DMS79 (cell line): ENCODE measurements at places on chromosomes 16 and 17.

DNA sequence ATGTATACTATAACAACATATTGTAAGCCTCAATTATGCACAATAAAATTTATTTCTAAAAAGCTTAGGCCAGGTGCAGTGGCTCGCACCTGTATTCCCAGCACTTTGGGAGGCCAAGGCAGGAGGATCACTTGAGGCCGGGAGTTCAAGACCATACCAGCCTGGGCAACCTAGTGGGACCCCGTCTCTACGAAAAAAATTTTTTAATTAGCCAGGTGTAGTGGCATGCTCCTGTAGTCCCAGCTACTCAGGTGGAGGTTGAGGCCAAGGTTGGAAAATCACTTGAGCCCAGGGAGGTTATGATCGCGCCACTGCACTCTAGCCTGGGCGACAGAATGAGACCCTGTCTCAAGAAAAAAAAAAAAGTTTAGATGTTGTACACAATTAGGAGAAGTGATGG lies 45.5 kb downstream of the VMP1 start:
- DNase-seq, result no peak

- DNase-seq, result no peak
Observed at GRCh38 chr17:17511881-17512858, 16.0 kb upstream of the RASD1 start.

- no peak for DNase-seq
Observed at GRCh38 chr16:79076047-79076767, 524.3 kb downstream of the MAF start.

DNA sequence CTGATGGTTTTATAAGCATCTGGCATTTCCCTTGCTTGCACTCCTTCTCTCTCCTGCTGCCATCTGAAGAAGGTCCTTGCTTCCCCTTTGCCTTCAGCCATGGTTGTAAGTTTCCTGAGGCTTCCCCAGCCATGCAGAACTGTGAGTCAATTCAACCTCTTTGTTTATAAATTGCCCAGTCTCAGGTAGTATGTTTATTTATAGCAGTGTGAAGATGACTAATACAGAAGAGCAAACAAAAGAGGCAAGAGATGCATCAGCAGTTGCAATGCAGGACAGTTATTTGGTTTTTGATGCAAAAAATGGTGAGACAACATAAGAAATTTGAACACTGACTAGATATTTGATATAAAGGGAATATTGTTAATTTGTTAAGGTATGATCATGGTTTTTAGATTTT lies 16.8 kb downstream of the TMEM100 start:
- peak; percentile 13 for DNase-seq

DNA sequence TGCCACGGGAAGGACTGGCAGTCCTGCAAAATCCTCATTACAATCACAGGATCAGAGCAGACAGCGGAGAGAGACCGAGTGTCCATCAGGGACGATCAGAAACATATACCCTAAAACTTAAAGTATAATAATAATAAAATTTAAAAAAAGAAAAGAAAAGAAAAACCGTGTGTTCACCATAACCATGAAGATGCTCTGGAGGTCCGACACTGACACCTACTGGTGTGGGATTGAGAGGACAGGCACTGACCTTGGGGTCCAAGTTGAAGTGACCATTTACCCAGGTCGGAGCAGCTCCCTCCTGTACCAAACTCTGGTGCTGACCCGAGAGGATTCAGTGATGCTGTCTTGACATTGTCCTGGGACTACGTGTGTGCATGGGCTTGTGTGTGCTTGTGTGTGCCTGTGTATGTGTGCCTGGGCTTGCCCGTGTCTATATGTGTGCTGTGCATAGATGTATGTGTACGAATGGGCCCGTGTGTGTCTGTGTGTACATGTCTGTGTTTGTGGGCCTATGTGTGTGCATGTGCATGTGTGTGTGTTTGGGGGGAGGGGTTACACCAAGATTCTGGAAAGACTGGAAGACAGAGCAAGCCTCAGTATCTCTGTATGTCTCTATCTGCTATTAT lies 10.0 kb upstream of the CD300LD start:
- DNase-seq, result no peak

DNA sequence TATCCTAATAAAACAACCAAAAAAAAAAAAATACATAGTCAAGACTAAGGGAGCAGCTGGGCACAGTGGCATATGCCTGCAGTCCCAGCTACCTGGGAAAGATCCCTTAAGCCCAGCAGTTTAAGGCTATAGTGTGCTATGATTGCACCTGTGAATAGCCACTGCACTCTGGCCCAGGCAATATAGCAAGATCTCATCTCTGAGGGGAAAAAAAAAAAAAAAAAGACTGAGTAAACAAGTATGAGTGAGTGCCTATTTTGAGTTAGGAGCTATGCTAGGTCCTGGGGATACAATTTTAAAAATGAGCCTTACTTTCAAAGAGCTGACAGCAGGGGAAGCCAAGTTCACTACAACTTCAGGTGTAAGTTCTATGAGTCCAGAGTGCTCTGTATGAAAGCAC lies 55.4 kb downstream of the GRB2 start:
- DNase-seq, result no peak

DNA sequence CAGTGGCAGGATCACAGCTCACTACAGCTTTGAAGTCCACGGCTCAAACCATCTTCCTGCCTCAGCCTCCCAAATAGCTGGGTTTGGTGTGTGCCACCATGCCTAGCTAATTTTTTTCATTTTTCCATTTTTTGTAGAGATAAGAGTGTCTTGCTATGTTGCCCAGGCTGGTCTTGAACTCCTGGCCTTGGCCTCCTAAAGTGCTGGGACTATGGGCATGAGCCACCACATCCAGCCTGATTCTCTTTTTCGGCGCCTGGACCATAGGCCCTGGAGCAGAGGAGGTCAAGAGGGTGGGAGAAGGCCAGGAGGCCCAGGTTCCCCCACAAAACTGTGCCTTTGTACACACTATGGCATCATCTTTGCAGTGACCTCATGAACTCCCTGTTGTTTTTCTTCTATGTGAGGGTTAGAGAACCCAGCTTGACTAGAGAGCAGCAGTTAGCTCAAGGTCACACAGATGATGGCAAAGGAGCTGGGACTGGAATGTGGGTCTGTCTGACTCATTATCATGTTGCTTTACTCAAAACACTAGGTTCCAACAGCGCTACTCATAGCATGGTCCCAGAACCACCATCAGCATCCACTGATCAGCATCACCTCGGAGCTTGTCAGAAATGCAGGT lies 16.3 kb downstream of the SCN4A start:
- DNase-seq, result no peak

DNA sequence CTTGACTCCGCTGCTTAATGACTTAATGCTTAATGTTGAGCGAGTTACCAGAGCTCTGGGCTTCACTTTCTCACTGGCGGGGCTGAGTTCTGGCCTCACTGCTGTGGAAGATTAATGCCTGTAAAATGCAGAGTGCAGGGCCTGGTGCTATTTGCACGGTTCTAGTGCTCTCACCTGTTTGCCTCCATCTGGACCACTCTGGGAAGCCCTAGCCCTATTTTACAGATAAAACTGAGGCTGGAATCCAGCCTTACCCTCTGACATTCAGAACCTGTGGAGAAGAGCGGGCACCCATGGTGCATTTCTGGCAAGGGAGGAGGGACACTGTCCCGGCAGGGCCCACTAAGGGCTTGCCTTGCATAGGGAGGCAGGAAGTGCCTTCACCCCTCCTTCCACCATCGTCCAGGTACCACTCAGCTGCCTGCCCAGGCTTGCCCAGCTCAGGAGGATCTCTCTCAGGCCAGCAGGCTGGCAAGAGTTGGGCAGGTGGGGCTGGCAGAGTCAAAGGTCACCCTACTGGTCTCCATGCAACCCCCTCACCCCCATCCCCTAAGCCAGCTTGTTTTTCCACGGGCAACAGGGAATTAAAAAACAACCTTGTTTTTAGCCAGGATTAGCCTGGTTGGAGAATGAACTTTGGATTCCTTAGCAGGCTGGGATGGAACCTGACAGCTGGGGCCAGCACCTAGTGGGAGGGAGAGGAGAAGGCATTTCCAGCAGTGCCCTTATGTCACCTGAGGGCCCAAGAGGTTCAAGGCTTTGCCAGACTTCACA lies 4.1 kb upstream of the UBALD1 start:
- peak; percentile 48 for DNase-seq

DNA sequence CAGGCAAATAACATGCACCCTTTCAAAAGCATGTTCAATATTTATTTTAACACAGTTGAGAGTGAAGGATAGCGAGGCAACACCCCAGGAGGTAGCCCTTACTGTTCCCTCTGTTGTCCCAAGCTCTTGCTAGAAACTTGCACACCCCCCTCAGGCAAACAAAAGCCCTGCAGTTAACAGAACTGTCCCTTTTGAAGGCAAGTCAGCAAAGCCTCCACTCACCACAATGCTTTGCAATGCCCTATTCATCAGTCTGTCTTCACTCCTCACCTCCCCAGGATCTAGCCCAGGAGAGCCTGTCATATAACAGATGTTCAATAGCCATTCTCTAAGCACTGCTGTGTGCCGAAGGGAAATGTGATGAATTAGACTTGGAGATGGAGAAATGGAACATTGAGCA lies 3.5 kb upstream of the CNEP1R1 start:
- no peak for DNase-seq

- DNase-seq, result no peak
Observed at GRCh38 chr17:49401971-49402611, 12.6 kb downstream of the PHB1 start.

DNA sequence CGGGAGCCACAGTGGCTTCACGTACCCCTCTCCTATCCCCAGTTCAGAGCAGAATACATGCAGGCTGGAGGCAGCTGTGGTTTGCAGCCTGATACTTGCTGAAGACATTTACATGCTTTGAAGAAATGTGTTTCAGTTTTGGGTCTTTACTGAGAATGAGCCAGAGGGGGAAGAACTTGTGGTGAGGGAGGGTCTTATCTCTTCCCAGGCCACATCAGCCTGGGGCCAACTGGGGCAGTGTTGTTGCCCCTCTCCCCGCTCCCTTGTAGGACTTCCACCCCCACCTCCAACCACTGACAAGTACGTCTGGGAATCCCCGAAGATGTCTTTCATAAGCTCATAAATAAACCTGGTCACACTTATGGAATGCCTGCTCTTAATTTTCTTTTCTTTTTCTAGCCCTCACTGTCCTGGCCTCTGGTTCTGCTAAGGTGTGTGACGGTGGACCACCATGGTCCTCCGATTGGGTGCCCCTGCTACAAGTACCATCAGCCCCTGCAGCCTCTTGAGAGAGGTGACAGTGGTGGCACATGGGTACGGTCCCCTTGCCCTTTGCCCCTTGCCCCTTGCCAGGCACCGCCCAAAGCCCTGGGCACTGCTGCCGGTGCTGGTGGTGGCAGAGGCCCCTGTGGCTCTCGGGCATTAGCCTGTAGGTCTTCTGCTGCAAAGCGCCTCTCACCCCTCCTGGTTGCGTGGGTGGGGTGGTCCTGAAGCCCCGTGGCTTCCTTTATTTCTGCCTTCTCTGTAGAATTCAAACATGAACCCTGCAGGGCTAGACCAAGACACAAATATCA lies 144.8 kb upstream of the RPH3AL start:
- no peak for DNase-seq

- DNase-seq, result no peak
Observed at GRCh38 chr16:69373019-69373418, 12.8 kb downstream of the TERF2 start.

GRCh38 chr17:21162394-21162775 lies 35.6 kb downstream of the DHRS7B start:
- DNase-seq, result no peak

DNA sequence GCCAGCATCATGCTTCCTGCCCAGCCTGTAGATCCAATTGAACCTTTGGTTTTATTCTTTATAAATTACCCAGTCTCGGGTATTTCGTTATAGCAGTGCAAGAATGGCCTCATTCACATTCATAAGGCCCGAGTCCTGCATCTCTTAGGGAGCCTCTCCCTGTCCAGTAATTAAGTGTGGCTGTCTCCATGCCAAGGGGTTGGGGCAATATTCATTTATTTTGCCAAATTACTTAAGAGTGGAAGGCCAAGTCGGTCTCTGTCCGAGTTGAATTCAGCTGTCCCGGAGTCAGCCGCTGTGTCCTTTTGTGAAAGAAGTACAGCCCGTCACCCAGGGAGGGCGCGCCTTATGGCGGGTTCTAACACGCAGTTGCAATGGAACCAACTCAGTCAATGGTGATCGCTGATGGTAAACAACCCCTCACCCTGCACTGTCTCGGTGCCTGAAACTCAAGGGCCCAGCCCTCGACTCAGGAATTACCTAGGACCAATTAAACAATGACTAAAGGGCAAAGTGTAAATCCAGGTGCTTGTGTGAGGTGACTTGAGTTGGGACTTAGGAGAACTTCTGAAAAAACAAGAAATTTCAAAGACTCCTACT lies 22.2 kb downstream of the KIAA0513 start:
- DNase-seq, result no peak

- DNase-seq, result no peak
Observed at GRCh38 chr17:18262641-18263040, 2.2 kb downstream of the MIEF2 start.

GRCh38 chr17:1461198-1461944 lies 5.3 kb upstream of the CRK start:
- DNase-seq, result no peak

DNA sequence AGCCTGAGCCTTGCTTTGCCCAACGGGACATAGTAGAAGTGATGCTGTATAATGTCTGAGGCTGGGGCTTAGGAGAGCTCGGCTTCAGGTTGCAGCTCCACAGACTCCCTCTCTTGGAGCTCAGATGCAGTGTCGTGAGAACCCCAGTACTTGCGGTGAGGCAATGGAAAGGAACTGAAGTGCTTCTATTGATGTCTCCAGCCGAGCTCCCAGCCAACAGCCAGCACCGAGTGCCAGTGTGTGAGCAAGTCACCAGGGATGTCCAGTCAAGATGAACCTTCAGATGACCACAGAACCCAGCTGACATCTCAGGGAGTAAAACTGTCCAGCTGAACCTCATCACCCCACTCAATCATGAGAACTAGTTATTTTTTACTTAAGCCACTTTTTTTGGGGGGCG lies 268.1 kb downstream of the IRF8 start:
- no peak for DNase-seq

DNA sequence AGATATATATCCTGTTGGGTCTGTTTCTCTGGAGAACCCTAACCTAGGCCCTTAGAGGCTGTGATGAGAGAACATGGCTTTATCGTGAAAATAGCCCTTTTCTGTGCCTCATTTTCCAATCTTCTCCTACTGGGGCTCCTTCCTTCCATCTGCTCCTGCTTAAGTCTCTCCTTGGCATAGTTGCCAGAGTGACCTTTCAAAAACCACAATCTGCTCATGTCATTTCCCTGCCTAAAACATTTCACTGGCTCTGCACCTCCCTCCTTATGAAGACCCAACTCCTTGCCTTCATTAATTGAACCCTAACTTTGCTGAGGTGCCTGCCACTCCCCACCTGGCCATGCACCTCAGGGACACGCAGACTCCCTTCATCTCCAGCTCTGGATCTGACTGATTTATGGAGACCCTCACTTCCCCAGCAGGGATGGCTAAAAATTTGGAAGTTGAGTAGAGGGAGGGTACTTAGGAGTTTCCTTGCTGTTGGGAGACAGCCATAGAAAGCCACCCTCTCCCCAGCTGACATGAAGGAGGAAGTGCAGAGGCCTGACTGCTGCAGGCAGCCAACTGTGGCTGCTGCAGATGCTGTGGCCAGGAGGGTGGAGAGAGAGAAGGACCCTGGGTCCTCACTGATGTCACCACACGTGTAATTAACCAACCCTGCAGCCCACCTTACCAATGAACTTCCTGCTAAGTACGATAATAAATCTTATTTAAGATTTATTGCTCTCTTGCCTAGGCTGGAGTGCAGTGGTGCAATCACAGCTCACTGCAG lies 6.3 kb upstream of the GGA2 start:
- DNase-seq, result no peak
